ENCODE measurements at places on chromosomes 11 and 22. TPM values are rescaled to one million over a fixed set of nuclear protein-coding genes. Genes with fewer than 3 reads are reported as not detected.

Gene CTSF
- 122 TPM for total RNA-seq

Gene RCOR2
- total RNA-seq = 0.40 TPM

Gene CCT8L2
- not detected for total RNA-seq

Gene C11orf86
- total RNA-seq = not detected

Gene F2
- total RNA-seq = not detected

DNA sequence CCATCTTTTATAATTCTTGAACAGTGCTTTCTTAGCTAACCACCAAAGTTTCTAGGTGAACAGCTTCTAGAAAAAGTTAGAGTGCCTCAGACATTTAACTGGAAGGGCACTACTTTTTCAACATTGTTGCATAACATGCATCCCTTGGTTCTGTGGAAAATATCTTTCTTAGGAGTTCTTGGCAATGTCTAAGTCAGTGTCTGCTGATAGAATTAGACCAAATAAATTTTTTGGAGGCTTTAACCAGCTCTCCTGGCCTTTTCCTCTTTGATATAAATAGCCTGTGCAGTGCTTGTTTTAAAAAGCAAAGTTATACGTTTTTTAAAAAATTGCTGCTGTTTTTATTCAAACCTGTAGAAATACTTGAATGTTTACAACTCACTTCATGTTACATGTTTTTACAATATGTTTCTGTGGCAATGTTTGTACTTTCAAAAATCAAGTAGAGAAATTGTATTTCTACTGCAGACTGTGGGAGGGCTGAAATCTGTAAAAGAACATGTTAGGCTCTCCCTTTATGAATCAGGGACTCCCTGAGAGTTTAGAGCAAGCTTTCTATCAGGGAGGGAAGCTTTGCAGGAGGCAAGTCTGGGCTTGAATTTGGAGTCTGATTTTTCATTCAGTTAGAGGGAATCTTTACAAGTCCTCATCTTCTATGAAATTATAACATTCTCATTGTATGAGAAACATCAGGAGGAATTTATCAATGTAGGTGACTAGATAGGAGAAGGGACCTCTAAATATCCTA, 16.3 kb upstream of the PANX1 start:
- no peak for DNase-seq

DNA sequence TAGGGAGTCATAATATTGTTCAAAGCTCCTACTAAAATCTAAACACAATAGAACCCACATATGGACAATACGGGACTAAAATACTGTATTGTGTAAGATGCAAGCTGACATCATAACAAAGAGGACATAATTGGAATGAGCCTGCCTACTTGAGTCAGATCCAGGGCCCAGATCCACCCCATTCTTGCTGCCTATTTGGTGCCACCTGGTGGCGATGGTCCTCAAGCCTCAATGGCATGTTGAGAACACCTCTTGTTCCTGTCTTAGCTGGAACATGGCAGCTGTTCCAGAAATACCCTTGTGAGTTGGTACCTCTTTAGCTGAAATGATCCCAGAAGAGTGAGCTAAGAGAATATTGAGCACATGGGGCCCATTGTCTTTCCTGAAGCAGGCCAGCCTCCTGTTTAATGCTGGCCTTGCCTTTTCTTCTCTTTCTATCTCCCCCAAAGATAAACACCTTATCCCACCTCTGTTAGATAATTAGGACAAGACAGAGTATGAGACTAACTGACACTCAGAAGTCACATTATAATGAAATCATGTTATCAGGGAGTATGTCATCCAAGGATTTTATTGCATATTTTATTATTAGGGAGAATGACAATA, 680.9 kb upstream of the ANO5 start:
- DNase-seq = peak; percentile 62

DNA sequence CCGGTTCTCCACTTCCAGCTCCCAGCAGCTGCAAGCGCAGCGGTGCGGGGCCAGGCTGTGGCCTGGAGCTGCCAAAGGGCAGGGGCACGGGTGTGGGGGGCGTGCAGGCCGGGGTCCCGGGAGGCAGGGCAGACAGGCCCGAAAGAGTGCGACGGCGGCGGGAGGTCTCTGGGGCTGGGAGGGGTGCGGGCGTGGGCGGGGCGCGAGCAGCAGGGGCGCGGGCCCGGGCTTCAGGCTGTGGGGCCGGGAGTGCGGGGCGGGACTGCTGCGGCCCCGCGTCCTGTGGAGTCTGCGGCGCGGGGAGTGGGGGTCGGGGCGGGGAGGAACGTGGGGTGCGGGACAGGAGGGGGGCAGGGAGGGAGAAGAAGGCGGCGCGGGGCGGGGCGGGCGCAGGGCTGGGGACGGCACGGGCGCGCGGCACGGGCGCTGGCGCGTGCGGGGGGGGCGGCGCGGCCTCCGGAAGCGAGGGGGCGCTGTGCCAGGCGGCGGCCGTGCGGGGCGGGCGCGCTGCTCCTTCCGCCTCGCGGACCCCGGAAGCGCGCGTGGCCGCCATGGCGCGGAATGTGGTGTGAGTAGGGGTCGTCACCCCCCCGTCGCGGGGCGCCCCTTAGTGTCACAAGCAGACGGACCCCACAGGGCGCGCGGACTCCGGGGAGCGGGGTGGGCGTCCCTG, at the start of gene MRPL23:
Gene MRPL23, plus strand, starts transcription at position 521 of the 673 bp plus-strand sequence. Its CDS starts 31 bp downstream, at position 552.
- no peak for DNase-seq

GRCh38 chr11:36463781-36464180, 46.3 kb downstream of the TRAF6 start:
- DNase-seq = no peak

- DNase-seq = no peak
Observed at GRCh38 chr11:114149689-114150407, 90.3 kb downstream of the ZBTB16 start.
